Large intestine (tissue), 12 donors: ENCODE measurements at places on chromosomes 1 and 21. TPM values are rescaled to one million over a fixed set of nuclear protein-coding genes. Genes with fewer than 3 reads are reported as not detected.

DNA sequence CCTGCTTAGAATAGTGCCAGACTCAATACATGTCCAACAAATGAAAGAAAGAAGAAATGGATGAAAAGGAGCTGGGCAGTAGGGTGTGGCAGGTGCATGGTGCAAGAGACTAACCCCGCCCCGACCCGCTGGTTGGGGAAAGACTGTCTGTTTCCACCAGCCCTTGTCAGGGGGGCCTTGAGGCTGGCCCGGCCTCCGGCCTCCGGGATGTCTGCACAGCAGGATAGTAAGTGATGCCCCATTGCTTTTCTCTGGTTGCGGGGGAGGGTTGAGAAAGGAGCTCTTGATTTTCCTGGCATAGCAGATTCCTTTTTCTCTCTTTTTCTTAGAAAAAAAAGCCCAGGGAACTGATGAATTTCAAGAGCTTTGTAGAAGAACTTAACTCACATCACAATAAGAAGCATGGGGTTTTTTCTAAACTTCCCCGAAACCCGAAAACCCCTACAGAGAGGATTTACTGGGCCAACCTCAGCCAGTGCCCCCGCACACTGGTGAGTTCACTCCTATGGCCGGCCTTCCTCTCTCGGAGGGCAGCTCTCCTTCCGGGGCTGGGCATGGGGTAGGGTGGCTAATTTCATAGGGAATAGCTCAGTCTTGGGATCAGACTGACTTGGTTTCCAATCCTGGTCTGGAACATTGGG, 12.5 kb upstream of the TTC22 start:
- DNase-seq, result peak; percentile 46
- H3K36me3 ChIP-seq, result no peaks in the 10 kb centered on the region
- H3K4me1 ChIP-seq, result peaks cover 55% of the 10 kb centered on the region
- no peaks in the 10 kb centered on the region for H3K27me3 ChIP-seq
- H3K27ac ChIP-seq, result peak overlapping the region; percentile 93
- H3K4me3 ChIP-seq, result no peak overlapping the region

- no peak for DNase-seq
- no peaks in the 10 kb centered on the region for H3K27me3 ChIP-seq
- peak overlapping the region; percentile 1 for H3K27ac ChIP-seq
- H3K36me3 ChIP-seq, result peaks cover 22% of the 10 kb centered on the region
Observed at GRCh38 chr1:10399444-10399941, 629 bp downstream of the PGD start.

DNA sequence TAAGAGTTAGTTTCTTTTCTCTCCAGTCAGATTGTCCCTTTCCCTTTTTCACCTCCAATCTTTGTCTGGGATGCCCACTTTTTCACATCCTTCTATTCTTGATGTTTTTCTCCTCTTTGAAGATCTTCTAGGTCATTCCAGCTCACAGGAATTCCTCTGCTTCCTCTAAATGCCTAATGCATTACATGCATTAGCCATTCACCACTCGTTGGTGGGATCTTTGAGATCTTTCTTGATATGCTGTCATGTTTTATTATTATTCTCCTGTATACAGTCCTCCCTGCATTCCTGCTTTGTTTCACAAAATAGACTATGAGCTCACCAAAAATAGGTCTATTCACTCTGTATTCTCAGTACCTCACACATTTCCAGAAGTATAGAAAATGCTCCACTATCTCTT, 129.0 kb downstream of the LYPLAL1 start:
- H3K27me3 ChIP-seq, result no peaks in the 10 kb centered on the region
- no peak for DNase-seq
- H3K4me3 ChIP-seq, result no peak overlapping the region
- no peak overlapping the region for H3K27ac ChIP-seq
- no peaks in the 10 kb centered on the region for H3K36me3 ChIP-seq

DNA sequence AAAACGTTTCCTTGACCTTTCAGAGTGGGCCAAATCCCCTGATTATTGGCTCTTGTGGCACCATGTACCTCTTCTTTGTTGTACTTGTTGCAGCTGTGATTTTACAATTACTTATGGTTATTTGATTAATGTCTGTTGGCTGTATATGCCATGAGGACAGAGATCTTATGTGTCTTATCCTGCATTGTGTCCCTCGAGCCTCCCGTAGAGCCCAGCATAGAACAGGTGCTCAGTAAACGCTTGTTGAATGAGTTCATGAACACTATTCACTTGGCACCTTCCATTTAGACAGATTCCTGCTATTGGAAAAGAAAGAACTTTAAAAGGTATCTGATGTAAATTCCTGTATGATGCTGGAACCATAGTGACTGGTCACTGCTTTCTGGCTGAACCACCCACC, 48.4 kb downstream of the PGM1 start:
- H3K36me3 ChIP-seq, result peaks cover 11% of the 10 kb centered on the region
- no peak overlapping the region for H3K4me3 ChIP-seq

DNA sequence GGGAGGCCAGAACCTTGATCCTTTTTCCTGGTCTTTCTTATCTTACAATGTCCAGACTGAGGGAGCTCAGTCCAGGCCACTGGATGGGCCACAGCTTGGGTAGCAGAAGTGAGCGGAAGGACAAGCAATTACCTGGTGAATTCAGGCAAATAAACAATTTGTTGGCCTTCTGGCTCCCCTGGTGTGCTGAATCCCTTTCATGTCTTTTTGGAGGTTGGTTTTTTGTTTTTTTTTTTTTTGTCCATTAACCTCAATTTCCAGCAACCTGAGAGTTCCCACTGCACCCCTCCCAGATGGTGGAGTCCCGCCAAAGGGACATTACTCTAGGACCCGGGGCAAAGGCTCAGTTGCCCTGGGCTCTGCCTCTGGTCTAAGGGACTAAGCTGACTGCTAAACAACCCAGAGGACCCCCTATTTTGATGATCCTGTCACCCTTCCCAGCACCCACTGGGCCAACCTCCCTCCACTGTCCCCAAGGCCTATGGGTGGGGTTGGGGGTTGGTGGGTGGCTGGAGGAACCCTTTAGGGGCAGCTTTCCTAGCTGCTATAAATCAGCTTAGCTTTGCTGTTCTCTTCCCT, 85.5 kb downstream of the KCND3 start:
- H3K36me3 ChIP-seq, result no peaks in the 10 kb centered on the region
- DNase-seq, result no peak
- H3K4me3 ChIP-seq, result no peak overlapping the region
- no peaks in the 10 kb centered on the region for H3K4me1 ChIP-seq

DIP2A gene
- polyA plus RNA-seq, result 53.3 TPM

DNA sequence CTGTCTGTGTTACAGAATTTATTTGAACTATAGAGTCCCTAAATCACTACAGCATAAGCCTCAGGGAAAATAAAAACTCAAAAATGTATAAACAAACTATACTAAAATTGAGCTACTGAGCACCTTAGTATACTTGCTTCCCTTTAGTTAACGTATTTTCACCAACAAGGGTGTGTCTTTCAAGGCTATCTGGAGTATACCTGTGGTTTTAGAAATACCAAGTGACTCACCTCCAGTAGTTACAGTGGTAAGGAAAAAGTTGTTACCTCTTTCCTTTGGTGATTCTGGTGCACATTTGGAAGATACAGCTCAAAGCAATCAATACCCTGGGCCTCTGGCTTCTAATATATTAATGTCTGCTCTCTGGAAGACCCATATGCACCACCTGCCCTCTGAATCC, 68.0 kb upstream of the C1orf105 start:
- H3K4me1 ChIP-seq, result peaks cover 18% of the 10 kb centered on the region
- DNase-seq, result no peak
- no peaks in the 10 kb centered on the region for H3K36me3 ChIP-seq

OR2W3 gene
- polyA plus RNA-seq, result 0.51 TPM

DNA sequence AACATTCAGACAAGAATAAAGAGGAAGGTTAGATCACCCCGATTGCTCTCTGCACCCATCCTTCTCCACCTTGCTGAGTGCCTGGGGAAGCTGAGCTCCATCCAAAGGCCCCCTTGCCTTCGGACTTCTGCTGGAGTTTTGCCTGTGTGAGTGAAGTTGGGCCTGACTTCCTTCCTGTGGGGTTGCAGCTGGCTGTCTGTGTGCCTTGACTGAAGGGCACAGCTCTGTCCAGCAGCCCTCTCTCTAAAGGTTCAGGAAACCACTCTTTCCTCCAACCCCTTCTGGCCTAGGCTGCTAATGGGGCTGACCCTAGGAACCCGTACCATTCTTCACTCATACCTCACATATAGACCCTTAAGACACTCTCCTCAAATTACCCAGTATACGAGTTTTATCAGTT, 173.4 kb upstream of the HMCN1 start:
- H3K36me3 ChIP-seq, result no peaks in the 10 kb centered on the region
- H3K4me1 ChIP-seq, result peaks cover 10% of the 10 kb centered on the region
- H3K27me3 ChIP-seq, result no peaks in the 10 kb centered on the region

DNA sequence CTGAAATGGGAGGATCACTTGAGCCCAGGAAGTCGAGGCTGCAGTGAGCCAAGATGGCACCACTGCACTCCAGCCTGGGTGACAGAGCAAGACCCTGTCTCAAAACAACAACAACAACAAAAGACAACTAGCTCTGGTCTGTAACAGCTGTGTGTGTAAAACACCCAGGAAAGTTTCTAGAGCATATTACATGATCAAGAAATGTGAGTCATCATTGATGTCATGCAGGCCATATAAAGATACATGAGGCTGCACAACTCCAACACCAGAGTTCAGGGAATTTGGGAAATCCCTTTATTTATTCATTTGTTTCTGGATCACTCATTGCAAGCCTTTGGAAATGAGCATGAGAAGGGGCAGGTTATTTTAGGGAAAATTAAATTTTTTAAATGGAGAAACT, 50.3 kb upstream of the CTPS1 start:
- no peak overlapping the region for H3K27ac ChIP-seq
- no peaks in the 10 kb centered on the region for H3K36me3 ChIP-seq
- H3K4me1 ChIP-seq, result no peaks in the 10 kb centered on the region
- H3K27me3 ChIP-seq, result no peaks in the 10 kb centered on the region

GRCh38 chr1:247180581-247180980, 8.8 kb upstream of the ZNF124 start:
- DNase-seq, result no peak
- H3K36me3 ChIP-seq, result no peaks in the 10 kb centered on the region
- H3K27ac ChIP-seq, result no peak overlapping the region

DNA sequence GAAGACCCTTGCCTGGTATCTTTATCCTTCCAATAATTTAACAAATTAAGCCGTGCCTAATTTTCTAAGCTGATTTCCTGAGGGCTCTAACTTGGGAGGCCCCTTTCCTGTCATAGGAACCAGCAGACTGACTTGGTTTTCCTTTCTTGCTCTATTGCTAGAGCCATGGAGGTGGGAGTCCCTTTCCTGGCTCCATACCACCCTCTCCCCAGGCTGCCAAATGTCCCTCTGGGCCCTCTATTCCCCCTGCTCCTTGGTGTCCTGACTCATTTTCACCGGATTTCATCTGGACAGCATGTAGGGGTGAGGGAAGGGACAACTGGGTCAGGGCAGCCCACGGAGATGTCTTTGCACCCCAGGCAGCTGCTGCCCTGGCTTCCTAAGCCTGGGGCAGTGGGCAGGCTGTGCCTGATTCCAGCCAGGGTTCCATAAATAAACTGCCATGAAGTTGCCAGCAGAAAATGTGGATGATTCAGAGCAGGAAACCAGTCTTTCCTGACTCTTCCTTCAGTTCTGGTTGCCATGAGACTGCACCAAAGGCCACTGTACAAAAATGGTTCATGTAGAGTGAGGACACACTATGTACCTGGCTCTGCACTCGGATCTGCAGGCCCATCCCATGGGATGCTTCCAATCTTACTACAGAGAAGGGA, 38.0 kb upstream of the SERBP1 start:
- no peak overlapping the region for H3K27ac ChIP-seq
- H3K4me3 ChIP-seq, result no peak overlapping the region
- H3K27me3 ChIP-seq, result peaks cover 3% of the 10 kb centered on the region
- no peaks in the 10 kb centered on the region for H3K36me3 ChIP-seq
- DNase-seq, result no peak

- H3K27me3 ChIP-seq, result no peaks in the 10 kb centered on the region
- no peaks in the 10 kb centered on the region for H3K36me3 ChIP-seq
- no peak for DNase-seq
- peaks cover 4% of the 10 kb centered on the region for H3K4me1 ChIP-seq
- no peak overlapping the region for H3K27ac ChIP-seq
Observed at GRCh38 chr1:209367061-209367772, 216.3 kb upstream of the CAMK1G start.

GRCh38 chr21:36044056-36044455, 16.3 kb downstream of the SETD4 start:
- no peaks in the 10 kb centered on the region for H3K4me1 ChIP-seq
- DNase-seq, result no peak
- peaks cover 69% of the 10 kb centered on the region for H3K36me3 ChIP-seq
- H3K4me3 ChIP-seq, result no peak overlapping the region
- H3K27me3 ChIP-seq, result no peaks in the 10 kb centered on the region
- no peak overlapping the region for H3K27ac ChIP-seq

GRCh38 chr1:43339584-43340232, 2.1 kb downstream of the MPL start:
- no peak for DNase-seq
- no peaks in the 10 kb centered on the region for H3K27me3 ChIP-seq
- H3K4me1 ChIP-seq, result peaks cover 19% of the 10 kb centered on the region
- H3K27ac ChIP-seq, result no peak overlapping the region

PALMD gene
- polyA plus RNA-seq, result 4.6 TPM

SLC30A10 gene
- polyA plus RNA-seq, result 24.3 TPM

GRCh38 chr1:199290186-199290585, 651.3 kb downstream of the PTPRC start:
- no peak for DNase-seq
- no peaks in the 10 kb centered on the region for H3K27me3 ChIP-seq
- no peak overlapping the region for H3K4me3 ChIP-seq
- no peak overlapping the region for H3K27ac ChIP-seq
- no peaks in the 10 kb centered on the region for H3K36me3 ChIP-seq

DNA sequence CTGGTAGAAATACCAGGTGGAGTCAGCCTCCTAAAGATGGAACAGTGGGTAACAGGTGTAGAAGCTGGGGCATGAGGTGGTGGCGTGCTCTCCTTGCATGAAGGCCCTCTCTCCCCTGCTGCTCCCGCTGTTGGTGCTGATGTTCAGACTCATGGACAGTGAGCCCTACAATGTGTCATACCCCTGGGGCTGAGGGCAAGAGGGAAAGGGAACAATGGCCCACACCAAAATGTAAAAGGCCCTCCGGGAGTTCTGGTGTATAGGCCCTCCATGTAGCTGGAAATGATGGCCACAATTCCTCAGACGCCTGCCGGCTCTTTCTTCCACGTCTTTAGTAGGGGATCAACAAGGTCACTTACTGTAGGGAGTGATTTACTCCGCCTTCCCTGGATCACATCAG, 194.9 kb downstream of the DYRK1A start:
- H3K4me3 ChIP-seq, result no peak overlapping the region
- H3K27ac ChIP-seq, result no peak overlapping the region
- no peaks in the 10 kb centered on the region for H3K27me3 ChIP-seq
- DNase-seq, result no peak

DNA sequence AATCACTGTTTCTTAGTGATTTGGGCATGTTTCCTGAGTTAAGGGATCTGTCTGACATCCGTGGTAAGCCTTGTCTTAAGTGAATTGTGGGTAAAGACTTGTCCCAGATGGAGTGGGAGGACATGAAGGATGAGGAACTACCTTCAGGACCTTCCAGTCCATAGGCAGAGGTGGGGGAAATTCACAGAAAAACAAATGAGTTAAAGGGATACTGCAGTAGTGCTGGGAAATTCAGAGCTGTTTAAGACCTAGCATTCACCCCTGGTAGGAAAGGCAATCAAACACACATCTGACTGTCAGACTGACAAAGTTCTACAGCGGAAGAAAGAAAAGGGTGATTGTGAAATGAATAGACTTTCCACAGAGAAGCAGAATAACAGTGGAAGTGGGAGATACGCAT, 3.0 kb downstream of the GNAT2 start:
- H3K4me1 ChIP-seq, result peaks cover 15% of the 10 kb centered on the region
- H3K27me3 ChIP-seq, result no peaks in the 10 kb centered on the region
- H3K4me3 ChIP-seq, result no peak overlapping the region
- no peak overlapping the region for H3K27ac ChIP-seq
- no peaks in the 10 kb centered on the region for H3K36me3 ChIP-seq

ADAMTSL4 gene
- polyA plus RNA-seq, result 15.9 TPM

RGS1 gene
- 75.0 TPM for polyA plus RNA-seq

- H3K27ac ChIP-seq, result no peak overlapping the region
- H3K4me3 ChIP-seq, result no peak overlapping the region
- H3K27me3 ChIP-seq, result no peaks in the 10 kb centered on the region
- no peak for DNase-seq
Observed at GRCh38 chr1:66383611-66384010, 150.3 kb upstream of the SGIP1 start.
